Ovary (tissue), 10 donors: ENCODE measurements at places on chromosomes 4 and X.

DNA sequence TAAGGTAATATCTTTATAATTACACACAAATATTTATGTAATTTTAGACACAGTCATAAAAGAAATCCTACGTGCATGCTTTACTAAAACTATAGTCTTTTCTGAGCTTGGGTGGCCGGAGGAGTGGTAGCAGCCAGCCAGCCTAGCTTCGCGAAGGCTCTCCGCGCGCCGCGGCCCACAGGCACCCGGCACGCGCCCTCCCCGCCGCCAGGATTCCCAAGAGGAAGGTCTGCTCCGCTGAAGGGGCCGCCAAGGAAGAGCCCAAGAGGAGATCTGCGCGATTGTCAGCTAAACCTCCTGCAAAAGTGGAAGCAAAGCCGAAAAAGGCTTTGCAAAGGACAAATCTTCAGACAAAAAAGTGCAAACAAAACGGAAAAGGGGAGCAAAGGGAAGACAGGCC, 8.7 kb upstream of the PJA1 start:
- no peak for DNase-seq

DNA sequence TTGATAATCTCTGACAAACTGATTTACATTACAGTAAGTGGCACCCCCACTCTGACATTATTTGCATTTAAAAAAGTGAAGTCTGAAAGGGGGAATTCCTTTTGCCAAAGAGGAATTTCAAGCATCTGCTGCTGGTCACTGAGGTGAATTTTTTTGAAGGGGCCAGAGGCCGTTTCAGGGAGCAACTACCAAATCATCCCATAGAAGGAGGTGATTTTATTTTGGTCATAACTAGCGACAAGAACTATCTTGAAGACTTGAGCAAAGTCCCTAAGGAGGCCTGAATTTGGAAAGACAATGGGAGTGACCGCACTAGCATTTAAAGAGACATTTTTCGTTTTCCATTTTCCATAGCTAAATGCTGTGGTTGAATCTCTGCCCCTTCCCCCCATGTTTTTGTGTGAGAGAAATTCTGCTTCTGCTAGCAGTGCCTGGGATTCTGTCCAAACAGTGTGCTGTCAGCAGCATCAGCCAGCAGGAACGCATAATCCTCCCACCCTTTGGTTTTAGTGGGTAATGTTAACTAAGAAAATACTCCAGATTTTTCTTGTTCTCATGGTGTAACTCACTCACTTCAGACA, 110.1 kb upstream of the MED14 start:
- peak; percentile 27 for DNase-seq

- no peak for DNase-seq
Measured at GRCh38 chr4:19304028-19304427, 947.7 kb upstream of the SLIT2 start.

- no peak for DNase-seq
Measured at GRCh38 chr4:138400543-138400942, 158.4 kb upstream of the SLC7A11 start.

DNA sequence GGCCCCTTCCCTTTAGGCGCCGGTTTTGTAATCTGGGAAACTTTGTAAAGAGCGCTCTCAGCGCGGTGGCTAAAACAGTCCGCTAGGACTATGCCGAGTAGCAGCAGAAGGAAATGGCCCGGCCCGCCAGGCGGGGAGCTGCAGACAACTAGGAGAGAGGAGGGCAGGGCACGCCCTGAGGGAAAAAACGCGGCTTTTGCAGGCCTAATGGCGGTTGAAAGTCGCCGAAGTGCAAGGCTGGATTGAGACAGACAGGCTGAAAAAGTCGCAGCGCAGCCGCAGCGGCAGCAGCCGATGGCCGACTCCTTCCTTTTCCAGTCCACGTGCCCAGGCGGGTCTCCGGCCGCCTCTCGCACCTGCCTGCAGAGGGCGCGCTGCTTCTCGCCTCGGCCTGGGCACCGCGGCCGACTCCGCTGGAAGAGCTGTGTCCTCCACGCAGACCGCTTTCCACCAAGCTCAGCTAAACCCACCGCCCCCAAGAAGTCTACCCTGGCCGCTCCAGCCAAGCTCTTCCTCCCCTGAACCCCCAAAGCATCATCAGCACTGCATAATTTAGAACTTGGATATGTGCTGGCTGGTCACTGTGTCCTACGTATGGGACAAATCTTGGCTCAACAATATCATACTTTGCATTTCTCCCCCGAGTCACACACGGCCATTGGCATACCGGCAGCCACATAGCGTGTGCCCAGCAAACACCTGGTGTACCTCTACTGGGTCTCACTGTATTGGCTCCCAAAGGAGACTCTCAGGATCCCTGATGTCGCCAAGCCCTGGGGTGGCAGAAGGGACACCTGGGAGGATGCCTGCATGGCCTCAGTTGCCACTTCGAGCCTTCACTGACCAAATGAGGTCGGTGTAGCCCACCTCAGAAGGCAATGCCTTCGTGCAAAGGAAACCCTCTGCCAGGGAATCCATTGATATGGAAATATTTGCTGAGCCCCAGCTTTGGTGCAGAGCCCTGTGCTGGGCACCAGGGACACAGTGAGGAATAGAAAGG, 14.5 kb downstream of the SLC25A5 start:
- DNase-seq: peak; percentile 43
